Left cardiac atrium (tissue), 4 donors: ENCODE measurements at places on chromosomes 12 and 14.

- no peak for DNase-seq
Measured at GRCh38 chr14:33647385-33647786, 303.5 kb downstream of the EGLN3 start.

GRCh38 chr12:90304231-90304630 is 595.6 kb upstream of the ATP2B1 start:
- no peak for DNase-seq

DNA sequence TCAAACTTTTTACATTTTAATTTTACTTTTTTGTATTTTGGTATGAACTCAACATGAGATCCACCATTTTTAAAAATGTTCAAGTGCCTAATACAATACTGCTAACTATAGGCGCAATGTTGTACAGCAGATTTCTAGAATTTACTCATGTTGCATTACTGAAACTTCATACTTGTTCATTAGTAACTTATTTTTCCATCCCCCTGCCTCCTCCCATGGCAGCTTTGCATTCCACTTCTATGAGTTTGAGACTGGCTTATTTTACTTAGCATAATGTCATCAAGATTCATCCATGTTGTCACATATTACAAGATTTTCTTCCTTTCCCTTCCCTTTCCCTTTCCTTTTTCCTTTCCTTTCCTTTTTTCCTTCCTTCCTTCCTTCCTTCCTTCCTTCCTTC is 825.9 kb downstream of the SLC16A7 start:
- DNase-seq: no peak

DNA sequence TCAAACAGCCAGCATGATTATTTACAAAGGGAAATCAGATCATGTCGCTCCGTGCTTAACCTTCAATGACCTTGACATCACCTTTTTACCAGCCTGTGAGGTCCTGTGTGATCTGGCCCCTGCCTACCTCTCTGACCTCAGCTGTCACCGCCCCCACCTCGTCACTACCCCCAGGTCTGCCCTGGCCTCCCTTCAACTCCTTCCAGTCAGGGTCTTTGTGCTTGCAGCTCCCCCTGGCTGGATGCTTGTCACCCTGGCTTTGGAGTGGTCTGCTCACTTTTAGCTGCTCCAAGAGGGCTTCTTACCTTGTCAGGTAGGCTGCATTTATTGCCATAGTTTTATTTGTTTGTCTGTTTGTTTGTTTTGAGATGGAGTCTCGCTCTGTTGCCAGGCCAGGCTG is 8.2 kb upstream of the MAX start:
- no peak for DNase-seq

DNA sequence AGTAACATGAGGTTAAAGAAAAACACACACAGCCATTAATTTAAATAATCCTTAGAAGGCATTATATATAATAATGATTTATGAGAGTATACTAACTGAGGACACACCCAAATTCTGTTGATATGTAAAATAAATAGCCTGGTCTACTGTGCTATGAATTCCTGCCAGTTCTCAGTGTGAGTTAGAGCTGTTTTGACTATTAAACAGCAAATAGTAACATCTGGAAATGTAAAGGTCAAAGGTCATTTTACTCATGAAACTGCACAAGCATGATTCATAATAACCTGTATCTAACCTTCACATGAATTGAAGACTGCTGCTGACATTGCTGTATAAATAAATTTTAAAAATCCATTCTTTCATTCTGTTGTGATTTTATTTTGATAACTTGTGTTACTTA is 966.7 kb downstream of the SLC6A15 start:
- DNase-seq: no peak

- DNase-seq: no peak
Measured at GRCh38 chr14:89406941-89407340, 10.1 kb downstream of the FOXN3 start.

DNA sequence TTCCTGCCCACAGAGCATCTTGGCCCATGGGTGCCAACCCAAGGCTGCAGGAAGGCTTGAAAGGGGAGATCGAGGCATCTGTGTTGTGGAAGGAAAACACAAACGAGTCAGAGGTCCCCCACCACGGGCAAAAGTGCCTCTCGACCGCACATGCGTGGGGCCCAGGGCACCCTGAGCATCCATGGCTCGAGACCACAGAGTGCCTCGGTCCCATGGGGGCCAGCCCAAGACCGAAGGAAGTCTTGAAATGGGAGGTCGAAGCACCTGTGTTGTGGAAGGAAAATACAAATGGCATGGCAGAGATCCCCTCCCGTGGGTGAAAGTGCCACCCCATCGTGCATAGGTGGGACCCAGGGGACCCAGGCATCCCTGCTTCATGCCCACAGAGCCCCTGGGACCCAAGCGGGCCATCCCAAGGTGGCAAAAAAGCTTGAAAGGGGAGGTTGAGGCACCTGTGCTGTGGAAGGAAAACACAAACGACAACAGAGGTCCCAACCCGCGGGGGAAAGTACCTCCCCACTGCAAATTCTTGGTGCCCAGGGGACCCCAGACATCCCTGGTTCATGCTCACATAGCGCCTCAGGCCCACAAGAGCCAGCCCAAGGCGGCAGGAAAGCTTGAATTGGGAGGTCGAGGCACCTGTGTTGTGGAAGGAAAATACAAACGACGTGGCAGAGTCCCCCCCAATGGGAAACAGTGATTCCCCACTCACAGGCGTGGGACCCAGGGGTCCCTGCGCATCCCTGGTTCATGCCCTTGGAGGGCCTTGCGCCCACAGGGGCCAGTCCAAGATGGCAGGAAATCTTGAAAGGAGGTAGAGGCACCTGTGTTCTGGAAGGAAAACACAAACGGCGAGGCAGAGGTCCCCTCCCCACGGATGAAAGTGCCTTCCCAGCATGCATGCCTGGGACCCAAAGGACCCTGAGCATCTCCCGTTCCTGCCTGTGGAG is 373.0 kb downstream of the ALG10 start:
- peak; percentile 3 for DNase-seq

- peak; percentile 53 for DNase-seq
Measured at GRCh38 chr12:123655420-123655819, 15.5 kb upstream of the TCTN2 start.

DNA sequence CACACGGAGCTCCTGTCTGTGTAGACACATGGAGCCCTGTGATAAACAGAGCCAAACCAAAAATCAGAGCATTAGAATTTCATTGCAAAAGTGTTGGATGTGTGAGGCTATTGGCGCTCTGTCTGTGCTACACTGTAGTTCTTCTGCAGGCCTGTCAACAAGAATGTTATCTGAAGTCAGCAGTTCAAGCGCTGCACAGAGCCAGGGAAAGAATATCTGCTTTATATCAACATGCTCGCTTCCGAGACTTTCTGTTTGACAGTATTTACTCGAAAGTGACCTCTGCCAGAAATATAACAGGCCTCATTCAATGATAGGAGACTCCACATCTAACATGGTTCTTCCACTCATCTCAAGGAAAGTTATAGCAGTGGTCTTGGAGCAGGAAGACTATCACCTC is 118.3 kb downstream of the CCER1 start:
- DNase-seq: no peak
